Ovary (tissue), 10 donors: ENCODE measurements at places on chromosomes 1 and 21. TPM values are rescaled to one million over a fixed set of nuclear protein-coding genes. Genes with fewer than 3 reads are reported as not detected.

The NPHS2 gene
- total RNA-seq, result not detected

DNA sequence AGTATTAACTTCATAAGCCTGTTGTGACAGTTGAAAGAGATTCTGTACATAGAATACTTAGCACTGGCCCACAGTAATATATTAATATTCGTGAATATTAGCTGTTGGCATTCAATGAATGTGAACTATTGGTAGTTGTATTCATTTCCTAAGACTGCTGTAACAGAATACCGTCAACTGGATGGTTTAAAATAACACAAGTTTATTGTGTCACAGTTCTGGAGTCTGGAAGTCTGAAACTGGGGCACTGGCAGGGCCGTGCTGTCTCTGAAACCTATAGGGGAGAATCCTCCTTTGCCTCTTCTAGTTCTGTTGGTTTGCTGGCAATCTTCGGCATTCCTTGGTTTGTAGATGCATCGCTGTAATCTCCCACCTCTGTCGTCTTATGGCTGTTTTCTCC is 47.5 kb downstream of the OLFML3 start:
- no peak overlapping the region for H3K4me3 ChIP-seq
- no peaks in the 10 kb centered on the region for H3K27me3 ChIP-seq
- H3K36me3 ChIP-seq, result no peaks in the 10 kb centered on the region
- DNase-seq, result no peak
- no peak overlapping the region for H3K27ac ChIP-seq
- H3K4me1 ChIP-seq, result peaks cover 3% of the 10 kb centered on the region

GRCh38 chr21:46399129-46399528 is 59.6 kb upstream of the DIP2A start:
- no peaks in the 10 kb centered on the region for H3K36me3 ChIP-seq
- peaks cover 5% of the 10 kb centered on the region for H3K4me1 ChIP-seq
- DNase-seq, result no peak

The OR2T10 gene
- total RNA-seq, result not detected
